Activated T-cell treated with anti-CD3 and anti-CD28 coated beads, Interleukin-2, amount 50 U/mL, for 72 hours (primary cell): ENCODE measurements at places on chromosomes 6 and 20.

GRCh38 chr6:38169221-38169976 is 349.9 kb downstream of the ZFAND3 start:
- DNase-seq: no peak

DNA sequence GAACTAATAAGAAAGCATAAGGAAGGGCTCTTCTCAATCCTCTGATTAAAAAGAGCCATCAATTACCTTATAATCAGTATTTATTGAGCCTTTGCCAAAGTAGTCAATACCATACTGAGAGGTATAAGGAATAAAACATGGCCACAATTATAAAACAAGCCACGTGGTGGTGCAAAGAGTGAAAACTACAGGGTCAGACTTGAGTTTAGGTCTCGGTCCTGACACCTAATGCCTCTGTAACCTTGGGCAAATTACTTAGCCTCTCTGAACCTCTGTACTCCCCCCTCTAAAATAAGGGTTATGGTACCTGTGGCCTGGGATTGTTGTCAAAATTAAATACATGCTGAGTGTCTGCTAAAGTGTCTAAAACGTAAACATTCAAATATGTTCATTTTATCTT is 11.8 kb downstream of the TRIM10 start:
- no peak for DNase-seq

DNA sequence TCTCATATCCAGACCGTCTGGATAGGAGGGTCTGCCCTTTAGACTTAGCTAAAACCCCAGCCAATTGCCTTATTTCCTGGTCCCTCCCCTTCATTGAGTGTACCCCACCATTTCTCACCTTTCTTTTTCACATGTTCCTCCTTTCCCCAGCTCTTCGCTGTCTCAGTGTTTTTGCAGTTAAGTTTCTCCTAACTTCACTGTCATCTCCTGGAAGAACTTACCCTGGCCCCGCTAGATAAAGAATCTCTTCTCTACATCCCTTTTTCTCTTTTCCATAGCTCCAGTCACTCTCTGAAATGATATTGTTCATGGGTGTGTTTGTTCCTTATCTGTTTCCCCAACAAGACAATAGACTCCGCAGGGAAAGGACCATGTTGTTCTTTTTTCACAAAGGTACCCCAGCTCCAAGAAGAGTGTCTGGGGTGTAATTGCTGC is 208.8 kb downstream of the TSHZ2 start:
- no peak for DNase-seq

- no peak for DNase-seq
Observed at GRCh38 chr20:13101276-13101675, 92.5 kb downstream of the SPTLC3 start.

DNA sequence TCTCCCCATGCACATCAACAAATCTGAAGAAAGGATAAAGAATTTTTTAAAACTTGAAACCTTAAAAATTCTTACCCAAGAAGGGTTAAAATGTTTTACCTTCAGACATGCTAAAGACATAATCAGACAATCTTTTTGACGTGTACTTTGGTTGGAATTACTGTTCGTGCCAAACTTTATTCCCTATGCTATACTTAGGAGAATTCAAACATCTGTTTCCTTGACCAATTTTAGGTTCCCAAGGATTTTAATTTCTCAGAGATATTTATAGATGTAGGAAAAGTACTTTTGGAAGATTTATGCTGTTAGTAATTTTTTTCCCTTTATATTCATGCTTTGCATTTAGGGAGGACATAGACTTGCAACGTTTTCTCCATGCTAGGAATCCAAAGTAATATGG is 108.4 kb downstream of the AFG1L start:
- no peak for DNase-seq

DNA sequence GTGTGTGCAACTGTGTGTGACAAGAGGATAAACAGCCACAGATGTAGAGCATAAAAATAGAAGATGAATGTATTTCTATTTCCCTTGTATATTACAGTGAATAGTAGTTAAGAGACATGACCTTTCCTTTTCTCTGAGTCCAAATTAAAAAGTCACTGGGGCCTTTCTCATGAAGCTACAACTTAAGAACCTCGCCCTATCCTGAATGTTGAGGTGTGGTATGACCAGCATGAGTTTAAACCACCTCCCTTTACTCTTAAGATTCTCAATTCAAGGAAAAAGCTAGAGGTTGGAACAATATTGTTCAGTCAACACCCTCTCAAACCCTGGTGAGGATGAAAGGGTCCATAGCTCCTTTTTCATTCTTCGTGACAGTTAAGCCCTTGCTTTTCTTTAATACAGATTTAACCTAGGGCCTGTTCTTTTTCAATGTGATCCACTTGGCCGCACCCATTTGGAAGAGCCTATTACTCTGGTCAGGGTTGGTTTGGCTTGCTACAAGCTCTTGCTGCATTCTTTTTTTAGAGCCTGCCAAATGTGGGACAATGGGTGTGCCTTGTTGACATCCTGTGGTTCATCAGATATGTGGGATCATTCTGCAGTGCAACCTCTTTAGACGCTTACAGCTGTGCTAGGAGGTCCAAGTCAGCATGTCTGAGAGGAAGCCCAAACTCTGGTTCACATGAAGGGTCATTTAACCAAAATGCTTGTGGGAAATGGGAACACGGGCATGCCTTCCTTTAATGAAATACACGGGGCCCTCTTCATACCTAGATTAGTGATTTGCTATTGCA is 290.0 kb downstream of the HAO1 start:
- no peak for DNase-seq

- DNase-seq: no peak
Observed at GRCh38 chr20:39775110-39775509, 813.0 kb downstream of the DHX35 start.

- DNase-seq: no peak
Observed at GRCh38 chr6:156689656-156690055, 87.5 kb upstream of the ARID1B start.

DNA sequence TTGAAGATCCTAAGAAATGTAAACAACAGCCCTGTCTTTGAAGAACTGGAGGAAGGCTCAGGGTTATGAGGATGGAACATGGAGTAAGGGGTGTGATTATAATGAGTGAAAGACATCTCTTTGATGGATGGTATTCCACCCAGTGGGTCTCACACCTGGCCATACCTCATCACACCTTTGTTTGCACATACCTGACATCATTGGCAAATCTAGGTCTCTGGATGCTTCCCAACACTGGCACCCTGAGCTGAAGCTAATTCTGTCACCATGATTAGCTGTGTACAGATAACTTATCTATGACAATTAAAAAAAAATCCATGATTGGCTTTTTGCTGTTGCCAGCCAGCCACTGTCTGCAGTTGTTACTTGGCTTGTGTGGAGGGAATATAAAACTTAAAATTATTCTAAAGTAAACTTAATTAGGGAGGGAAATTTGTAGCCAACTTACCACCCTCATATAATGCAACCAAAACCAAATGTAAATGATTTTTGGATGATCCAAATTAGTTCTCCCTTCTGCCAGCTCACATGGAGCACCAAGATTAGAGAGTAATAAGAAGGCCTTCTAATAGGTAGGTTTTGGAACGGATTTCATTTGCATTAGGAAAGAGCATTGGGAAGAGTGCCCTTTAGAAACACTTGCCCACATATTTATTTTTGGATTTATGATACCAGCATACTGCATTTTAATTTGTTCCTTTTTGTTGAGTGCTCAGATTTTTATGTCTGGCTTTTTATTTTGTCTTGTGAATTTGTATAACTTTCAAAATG is 249.5 kb downstream of the SOX4 start:
- DNase-seq: no peak

DNA sequence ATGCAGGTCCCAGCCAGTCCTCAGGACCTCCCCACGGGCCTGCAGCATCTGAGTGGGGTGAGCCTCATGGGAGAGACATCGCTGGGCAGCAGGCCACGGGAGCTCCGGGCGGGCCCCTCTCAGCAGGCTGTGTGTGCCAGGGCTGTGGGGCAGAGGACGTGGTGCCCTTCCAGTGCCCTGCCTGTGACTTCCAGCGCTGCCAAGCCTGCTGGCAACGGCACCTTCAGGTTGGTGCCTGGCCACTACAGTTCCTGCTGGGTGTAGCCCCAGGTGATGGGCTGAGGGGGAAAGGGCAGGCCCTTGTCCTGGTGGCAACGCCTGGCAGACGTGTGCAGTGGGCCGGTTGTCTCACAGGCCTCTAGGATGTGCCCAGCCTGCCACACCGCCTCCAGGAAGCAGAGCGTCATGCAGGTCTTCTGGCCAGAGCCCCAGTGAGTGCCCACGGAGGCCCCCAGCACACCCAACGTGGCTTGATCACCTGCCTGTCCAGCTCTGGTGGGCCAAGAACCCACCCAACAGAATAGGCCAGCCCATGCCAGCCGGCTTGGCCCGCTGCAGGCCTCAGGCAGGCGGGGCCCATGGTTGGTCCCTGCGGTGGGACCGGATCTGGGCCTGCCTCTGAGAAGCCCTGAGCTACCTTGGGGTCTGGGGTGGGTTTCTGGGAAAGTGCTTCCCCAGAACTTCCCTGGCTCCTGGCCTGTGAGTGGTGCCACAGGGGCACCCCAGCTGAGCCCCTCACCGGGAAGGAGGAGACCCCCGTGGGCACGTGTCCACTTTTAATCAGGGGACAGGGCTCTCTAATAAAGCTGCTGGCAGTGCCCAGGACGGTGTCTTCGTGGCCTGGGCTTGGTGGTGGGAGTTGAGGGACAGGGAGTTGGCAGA is 787 bp upstream of the TNFRSF6B start:
- DNase-seq: no peak
